Right lobe of liver (tissue), 6 donors: ENCODE measurements at places on chromosomes 5 and 9. TPM values are rescaled to one million over a fixed set of nuclear protein-coding genes. Genes with fewer than 3 reads are reported as not detected.
A peak's percentile ranks its signal among the peaks of the same experiment; 100 is the strongest.

DCTN4 gene
- total RNA-seq: 27.7 TPM

GRCh38 chr9:127503947-127504886 is 52.9 kb downstream of the LRSAM1 start:
- H3K4me3 ChIP-seq: no peak overlapping the region
- no peak overlapping the region for H3K27ac ChIP-seq
- no peaks in the 10 kb centered on the region for H3K27me3 ChIP-seq
- DNase-seq: peak; percentile 84
- H3K4me1 ChIP-seq: no peaks in the 10 kb centered on the region

DNA sequence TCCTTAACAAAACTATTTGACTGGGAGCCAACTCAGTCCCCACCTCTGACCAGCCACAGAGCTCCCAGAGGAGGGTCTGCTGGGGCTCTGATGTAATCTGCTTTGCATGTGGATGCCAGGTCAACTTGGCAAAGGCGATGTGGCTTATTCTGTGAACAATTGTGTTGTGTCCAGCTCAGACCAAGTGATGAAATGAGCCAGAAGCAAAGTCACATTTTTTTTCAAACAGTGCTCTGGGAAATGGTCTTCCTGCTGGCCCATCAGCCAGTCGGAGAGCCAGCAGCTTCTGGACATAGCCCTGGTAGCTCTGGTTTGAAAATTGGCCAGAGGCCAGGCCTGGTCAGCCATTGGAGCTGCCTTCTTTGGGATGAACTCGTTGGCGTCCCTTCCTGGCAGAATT is 86.5 kb downstream of the ANGPTL2 start:
- H3K27ac ChIP-seq: no peak overlapping the region
- H3K4me3 ChIP-seq: no peak overlapping the region
- no peaks in the 10 kb centered on the region for H3K27me3 ChIP-seq
- no peaks in the 10 kb centered on the region for H3K4me1 ChIP-seq
- no peaks in the 10 kb centered on the region for H3K36me3 ChIP-seq

GFI1B gene
- 0.39 TPM for total RNA-seq

DNA sequence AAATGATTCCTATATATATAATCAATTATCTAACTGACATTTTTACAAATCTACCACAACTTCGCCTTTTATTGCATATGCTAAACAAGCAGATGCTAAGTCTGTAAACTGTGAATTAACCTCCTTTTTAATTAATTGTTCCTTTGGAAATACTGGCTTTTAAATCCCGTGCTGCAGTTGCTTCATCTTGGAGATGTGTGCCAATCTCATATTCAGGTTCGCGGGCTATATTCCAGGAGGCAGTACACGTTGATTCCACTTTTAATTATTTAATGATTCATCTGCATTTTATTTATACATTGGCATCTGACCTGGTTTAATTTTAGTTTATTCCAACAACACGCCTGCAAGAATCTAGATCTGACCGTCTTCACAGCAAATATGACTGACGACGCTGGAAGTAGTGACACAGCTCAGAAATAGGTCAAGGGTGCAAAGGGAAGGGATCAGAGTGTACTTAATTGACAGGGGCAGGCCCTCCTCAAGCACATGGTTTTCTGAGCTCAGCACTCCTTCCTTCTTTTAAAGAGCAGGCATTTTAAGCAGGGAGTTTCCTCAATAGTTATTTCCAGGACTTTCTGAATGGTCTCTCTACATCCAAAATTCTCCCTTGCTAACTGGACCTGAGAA is 125.2 kb downstream of the GLIS3 start:
- H3K4me1 ChIP-seq: no peaks in the 10 kb centered on the region
- no peak overlapping the region for H3K4me3 ChIP-seq
- H3K27ac ChIP-seq: no peak overlapping the region

- no peak overlapping the region for H3K4me3 ChIP-seq
- no peak overlapping the region for H3K27ac ChIP-seq
- H3K36me3 ChIP-seq: no peaks in the 10 kb centered on the region
- H3K27me3 ChIP-seq: no peaks in the 10 kb centered on the region
These were observed 95.0 kb downstream of the NR6A1 start for GRCh38 chr9:124676159-124676551.

DNA sequence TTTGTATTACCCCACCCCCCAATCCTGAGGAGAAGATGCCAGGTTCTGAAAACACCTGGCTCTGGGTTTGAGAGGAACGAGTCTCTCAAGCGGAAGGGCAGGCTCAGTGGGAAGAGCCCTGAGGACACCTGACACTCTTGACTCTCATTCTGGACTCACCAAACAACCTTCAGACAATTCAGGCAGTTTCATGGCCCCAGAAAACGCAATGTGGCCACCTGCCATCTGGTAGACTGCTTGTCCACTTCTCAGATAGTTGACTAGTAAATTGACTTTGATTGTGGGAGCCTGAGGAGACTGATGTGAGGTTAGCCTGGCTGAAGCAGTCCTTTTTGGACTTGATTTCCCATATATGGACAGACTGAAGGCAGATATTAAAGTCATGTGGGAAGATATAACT is 117.5 kb upstream of the FSTL4 start:
- no peak overlapping the region for H3K27ac ChIP-seq
- no peaks in the 10 kb centered on the region for H3K27me3 ChIP-seq
- DNase-seq: no peak
- no peaks in the 10 kb centered on the region for H3K4me1 ChIP-seq
- no peak overlapping the region for H3K4me3 ChIP-seq

- DNase-seq: peak; percentile 86
- H3K4me1 ChIP-seq: peaks cover 75% of the 10 kb centered on the region
- H3K4me3 ChIP-seq: no peak overlapping the region
These were observed 47.5 kb downstream of the SLC22A5 start for GRCh38 chr5:132417010-132417439.
